Neural crest cell (in vitro differentiated cells): ENCODE measurements at places on chromosomes 7 and 10.

- peaks cover 4% of the 10 kb centered on the region for H3K4me1 ChIP-seq
- no peaks in the 10 kb centered on the region for H3K27me3 ChIP-seq
- H3K27ac ChIP-seq: no peak overlapping the region
- no peak for DNase-seq
- no peaks in the 10 kb centered on the region for H3K36me3 ChIP-seq
- H3K4me3 ChIP-seq: no peak overlapping the region
These were observed 121.7 kb downstream of the RNLS start for GRCh38 chr10:88461426-88461825.

GRCh38 chr7:119256446-119257131, 1016.4 kb upstream of the KCND2 start:
- no peak overlapping the region for H3K4me3 ChIP-seq
- H3K36me3 ChIP-seq: no peaks in the 10 kb centered on the region
- H3K4me1 ChIP-seq: no peaks in the 10 kb centered on the region
- H3K27me3 ChIP-seq: no peaks in the 10 kb centered on the region
- DNase-seq: no peak

DNA sequence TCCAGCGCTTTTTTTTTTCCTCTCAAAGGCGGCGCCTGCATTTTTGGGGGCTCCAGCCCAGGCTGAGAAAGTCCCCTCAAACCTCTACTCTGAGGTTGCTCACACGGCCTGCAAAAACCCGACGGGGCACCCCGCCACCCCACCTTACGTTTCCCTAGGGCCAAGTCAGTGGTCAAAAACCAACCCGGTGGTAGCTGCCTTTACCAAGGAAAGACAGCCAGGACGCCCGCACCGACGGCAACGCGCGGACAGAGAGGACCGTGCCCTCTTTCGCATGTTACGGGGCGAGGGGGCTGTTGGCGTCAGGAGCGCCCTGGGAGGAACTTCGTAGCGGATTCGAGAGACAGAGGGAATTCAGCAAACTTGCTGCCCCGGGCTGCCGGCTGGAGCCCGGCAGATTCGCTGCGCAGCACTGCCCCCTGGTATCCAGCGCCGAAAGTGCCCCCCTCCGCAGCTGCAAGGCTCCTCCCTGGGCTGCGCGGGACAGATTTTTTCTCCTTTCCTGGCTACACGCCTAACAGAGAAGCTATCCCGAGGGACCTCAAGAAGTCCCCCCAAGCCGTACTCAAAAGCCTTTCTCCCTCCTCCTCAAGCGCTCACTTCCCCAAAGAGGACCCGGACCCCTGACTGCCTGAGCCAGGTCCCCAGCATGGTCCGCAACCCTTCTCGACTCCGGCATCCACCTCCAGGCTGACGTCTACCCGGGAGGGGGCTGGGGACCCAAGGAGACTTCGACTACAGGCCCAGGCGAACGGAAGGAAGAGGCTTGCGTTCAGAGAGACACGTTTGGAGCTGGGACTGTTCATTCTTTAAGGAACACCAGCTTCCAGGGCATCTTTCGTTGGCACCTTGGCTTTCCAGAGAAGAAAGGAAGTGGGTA, 27.7 kb upstream of the VAX1 start:
- H3K36me3 ChIP-seq: peaks cover 3% of the 10 kb centered on the region
- peaks cover 100% of the 10 kb centered on the region for H3K27me3 ChIP-seq
- DNase-seq: peak; percentile 73
- H3K4me1 ChIP-seq: peaks cover 13% of the 10 kb centered on the region

DNA sequence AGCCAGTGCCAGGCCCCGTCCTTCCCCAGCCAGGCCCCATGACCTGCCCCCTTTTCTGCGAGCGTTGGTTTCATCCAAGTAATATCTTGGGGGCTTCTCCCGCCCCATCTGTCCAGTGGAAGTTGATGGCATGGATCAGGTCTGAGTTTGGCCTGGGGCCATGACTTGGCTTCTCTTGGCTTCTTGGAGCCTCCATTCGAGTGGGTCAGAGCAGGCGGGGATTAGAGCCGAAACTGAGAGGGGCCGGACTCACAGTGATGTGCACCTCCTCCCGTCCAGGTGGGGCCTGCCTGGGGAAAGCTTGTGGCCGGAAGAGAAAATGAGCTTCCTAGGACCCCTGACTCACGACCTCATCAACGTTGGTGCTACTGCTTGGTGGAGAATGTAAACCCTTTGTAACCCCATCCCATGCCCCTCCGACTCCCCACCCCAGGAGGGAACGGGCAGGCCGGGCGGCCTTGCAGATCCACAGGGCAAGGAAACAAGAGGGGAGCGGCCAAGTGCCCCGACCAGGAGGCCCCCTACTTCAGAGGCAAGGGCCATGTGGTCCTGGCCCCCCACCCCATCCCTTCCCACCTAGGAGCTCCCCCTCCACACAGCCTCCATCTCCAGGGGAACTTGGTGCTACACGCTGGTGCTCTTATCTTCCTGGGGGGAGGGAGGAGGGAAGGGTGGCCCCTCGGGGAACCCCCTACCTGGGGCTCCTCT, 15.1 kb upstream of the LIMK1 start:
- no peaks in the 10 kb centered on the region for H3K27me3 ChIP-seq
- no peak for DNase-seq
- no peak overlapping the region for H3K4me3 ChIP-seq
- no peak overlapping the region for H3K27ac ChIP-seq
- no peaks in the 10 kb centered on the region for H3K4me1 ChIP-seq

- H3K4me1 ChIP-seq: peaks cover 27% of the 10 kb centered on the region
- peak overlapping the region; percentile 10 for H3K27ac ChIP-seq
These were observed 53.6 kb downstream of the PYROXD2 start for GRCh38 chr10:98361131-98362025.

GRCh38 chr7:29105752-29106668, 40.3 kb downstream of the CPVL start:
- H3K4me3 ChIP-seq: no peak overlapping the region
- H3K27me3 ChIP-seq: no peaks in the 10 kb centered on the region
- H3K27ac ChIP-seq: no peak overlapping the region
- peak; percentile 50 for DNase-seq

DNA sequence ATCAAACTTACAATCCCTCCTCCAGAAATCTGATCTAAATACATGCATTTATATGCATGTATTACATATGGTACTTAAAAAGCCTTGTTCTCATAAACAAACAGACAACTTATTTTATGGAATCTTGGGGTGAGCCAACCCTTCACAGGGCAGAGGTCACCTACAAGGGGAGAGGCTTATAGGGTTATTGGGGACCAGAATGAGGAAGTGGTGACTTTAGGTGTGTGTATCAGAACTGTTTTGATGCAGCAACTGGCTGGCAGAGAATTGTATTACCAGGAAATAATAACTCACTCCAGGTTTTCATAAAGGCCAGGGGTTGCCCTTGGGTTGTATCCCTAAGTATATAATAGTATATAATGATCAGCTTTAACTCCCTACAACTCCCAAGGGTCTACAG, 91.1 kb downstream of the SVIL start:
- H3K36me3 ChIP-seq: peaks cover 8% of the 10 kb centered on the region
- H3K4me3 ChIP-seq: no peak overlapping the region
- H3K27ac ChIP-seq: no peak overlapping the region
- no peaks in the 10 kb centered on the region for H3K27me3 ChIP-seq
- H3K4me1 ChIP-seq: peaks cover 43% of the 10 kb centered on the region
- no peak for DNase-seq

DNA sequence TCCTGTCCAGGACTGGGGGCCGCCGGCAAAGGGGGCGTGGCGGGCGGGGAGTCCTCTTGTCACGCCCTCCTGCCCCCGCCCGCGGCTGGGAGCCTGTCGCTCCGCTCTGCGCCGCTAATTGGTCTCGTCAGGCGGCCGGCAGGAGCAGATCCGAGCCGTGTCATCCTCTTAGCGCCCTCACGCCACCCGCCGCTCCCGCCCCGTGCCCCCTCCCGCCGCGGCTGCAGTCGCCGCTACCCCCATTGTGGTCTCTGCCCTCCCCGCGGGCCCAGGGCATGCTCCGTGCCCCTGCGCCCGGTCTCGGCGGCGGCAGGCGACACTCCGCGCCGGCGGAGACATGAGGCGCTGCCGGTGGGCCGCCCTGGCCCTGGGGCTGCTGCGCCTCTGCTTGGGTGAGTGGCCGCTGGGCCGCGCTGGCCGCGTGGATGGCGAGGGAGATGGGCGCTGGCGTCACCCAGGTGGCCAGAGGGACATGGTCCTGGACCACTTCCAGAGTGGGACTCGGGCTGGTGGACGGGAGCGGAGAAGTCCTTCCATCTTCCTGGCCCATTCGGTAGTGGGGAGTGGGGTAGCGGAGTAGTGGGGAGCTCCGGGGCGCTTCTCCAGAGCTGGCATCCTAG, at the start of gene CDHR1:
CDHR1 (plus strand) TSS at position 114 of the 620 bp plus-strand sequence; CDS start at position 338, 224 bp downstream.
- no peaks in the 10 kb centered on the region for H3K36me3 ChIP-seq
- peaks cover 19% of the 10 kb centered on the region for H3K27me3 ChIP-seq
- DNase-seq: peak; percentile 26
- no peaks in the 10 kb centered on the region for H3K4me1 ChIP-seq

GRCh38 chr10:97861097-97861750, 11.6 kb downstream of the GOLGA7B start:
- no peak overlapping the region for H3K4me3 ChIP-seq
- DNase-seq: no peak
- H3K27ac ChIP-seq: no peak overlapping the region
- peaks cover 57% of the 10 kb centered on the region for H3K27me3 ChIP-seq

DNA sequence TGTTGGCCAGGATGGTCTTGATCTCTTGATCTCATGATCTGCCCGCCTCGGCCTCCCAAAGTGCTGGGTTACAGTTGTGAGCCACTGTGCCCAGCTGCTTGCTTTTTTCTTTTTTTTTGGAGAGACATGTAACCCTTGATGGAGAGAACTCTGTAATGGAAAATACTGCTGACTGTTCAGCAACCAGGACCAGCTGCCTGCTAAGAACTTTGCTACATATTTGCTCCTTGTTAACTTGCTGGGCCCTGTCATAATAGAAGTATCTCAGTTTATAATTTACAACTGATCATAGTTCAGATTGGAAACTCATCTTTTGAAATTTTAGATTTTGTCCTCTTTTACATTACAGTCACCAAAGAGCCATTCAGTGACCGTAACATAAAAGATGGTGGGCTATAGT, 34.9 kb downstream of the TASOR2 start:
- DNase-seq: no peak
- peaks cover 7% of the 10 kb centered on the region for H3K4me1 ChIP-seq
- no peak overlapping the region for H3K27ac ChIP-seq
- peaks cover 9% of the 10 kb centered on the region for H3K36me3 ChIP-seq

DNA sequence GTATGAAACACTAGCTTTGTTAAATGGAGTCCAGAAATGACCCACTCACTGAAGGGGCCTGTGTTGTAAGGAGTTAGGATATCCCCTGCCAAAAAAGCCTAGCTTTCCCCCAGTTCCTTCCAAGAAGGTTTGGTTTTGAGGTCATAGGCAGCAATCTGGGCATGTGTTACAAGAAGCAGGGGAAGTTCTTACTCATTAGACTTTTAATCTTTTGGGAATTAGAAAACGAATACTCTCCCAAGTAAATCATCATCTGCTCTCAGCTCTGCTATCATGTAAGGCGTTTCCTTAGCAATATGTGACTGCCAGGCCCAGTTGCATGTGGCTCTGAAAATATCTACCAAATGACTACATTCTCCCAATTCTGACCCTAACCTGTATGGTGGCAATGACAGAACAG, 3.7 kb downstream of the NOD1 start:
- peaks cover 39% of the 10 kb centered on the region for H3K4me1 ChIP-seq
- H3K36me3 ChIP-seq: no peaks in the 10 kb centered on the region
- no peak overlapping the region for H3K27ac ChIP-seq
- no peak for DNase-seq

DNA sequence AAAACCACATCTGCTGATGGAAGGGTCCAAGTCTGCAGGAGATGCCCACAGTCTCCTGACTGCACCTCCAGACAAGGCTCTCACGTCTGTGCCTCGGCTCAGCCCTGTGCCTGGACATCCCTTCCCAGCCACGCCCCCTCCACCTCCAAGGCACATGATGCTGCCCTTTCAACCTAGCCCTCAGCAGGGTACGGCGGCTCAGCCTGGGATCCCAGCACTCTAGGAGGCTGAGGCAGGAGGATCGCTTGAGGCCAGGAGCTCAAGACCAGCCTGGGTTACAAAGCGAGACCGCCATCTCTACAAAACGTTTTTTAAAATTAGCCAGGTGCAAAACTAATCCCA, 14.3 kb downstream of the MAD1L1 start:
- no peaks in the 10 kb centered on the region for H3K4me1 ChIP-seq
- no peak overlapping the region for H3K27ac ChIP-seq
- H3K36me3 ChIP-seq: peaks cover 9% of the 10 kb centered on the region
- H3K27me3 ChIP-seq: no peaks in the 10 kb centered on the region
- H3K4me3 ChIP-seq: no peak overlapping the region
- DNase-seq: no peak

GRCh38 chr10:28841625-28842024, 164.3 kb downstream of the BAMBI start:
- peaks cover 3% of the 10 kb centered on the region for H3K4me1 ChIP-seq
- no peaks in the 10 kb centered on the region for H3K36me3 ChIP-seq
- H3K27ac ChIP-seq: no peak overlapping the region
- no peak overlapping the region for H3K4me3 ChIP-seq
- no peak for DNase-seq
- no peaks in the 10 kb centered on the region for H3K27me3 ChIP-seq

DNA sequence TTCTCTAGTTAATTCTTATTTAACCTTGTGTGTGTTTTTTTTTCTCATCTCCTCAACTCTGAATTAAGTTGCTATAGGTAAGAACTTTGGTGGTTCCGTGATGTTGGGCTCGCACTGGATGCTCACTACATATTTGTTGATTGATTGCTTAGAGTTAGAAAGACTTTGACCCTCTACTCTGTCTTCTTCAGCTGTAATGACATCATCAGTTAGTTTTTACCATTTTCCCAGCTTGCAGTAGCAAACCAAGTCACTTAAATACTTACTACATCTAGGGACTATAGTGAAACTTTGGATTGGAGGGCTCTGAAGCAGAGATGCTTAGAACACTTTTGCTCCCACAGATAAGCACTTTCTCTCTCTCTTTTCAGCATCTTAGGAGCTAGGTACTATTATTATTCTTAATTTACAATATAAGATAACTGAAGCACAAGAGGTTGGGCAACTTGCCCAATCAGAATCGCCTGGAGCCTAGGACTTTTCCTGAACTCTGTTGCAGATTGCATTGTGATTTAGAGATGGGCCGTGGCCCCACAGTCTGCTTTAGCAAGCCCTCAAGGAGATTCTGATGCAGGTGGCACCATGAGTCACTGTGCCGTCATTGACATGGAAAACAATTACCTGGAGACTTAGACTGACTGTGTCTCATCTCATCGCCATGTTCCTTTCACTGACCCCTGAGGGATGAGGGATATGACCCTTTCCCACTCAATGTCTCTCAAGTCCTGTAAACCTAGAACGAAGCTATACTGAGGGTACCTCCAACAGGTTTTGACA, 471.9 kb upstream of the PODXL start:
- no peaks in the 10 kb centered on the region for H3K36me3 ChIP-seq
- no peak for DNase-seq
- H3K4me1 ChIP-seq: no peaks in the 10 kb centered on the region
- no peak overlapping the region for H3K27ac ChIP-seq

- no peak overlapping the region for H3K4me3 ChIP-seq
- H3K27ac ChIP-seq: peak overlapping the region; percentile 9
- H3K27me3 ChIP-seq: no peaks in the 10 kb centered on the region
These were observed 27.4 kb downstream of the ADAMTS14 start for GRCh38 chr10:70699659-70700174.
